ENCODE measurements at places on chromosomes 7 and 10.
A peak's percentile ranks its signal among the peaks of the same experiment; 100 is the strongest.

- DNase-seq = no peak
Observed at GRCh38 chr7:137772748-137773147, 74.0 kb downstream of the DGKI start.

DNA sequence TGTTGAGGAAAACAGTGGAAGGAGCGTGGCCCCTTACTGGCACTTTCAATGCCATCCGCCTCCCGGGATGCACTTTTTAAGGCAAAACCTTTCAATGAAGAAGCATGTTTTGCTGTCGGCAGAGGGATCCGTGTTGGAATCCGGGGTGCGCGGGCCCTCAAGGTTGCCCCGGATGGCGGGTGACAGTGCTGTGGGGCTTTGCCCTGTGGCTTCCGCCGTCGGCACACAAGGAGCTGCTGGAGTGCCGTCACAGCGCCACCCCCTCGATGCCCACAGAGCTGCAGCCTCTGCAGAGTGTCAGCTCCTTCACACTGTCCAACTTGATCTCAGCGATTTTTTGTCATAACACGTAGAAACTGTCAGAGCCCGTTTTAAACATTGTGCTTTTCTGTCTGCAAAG, 59.0 kb downstream of the NKX6-2 start:
- DNase-seq = no peak

- DNase-seq = peak; percentile 69
Observed at GRCh38 chr10:3782451-3783315, 2.3 kb downstream of the KLF6 start.

DNA sequence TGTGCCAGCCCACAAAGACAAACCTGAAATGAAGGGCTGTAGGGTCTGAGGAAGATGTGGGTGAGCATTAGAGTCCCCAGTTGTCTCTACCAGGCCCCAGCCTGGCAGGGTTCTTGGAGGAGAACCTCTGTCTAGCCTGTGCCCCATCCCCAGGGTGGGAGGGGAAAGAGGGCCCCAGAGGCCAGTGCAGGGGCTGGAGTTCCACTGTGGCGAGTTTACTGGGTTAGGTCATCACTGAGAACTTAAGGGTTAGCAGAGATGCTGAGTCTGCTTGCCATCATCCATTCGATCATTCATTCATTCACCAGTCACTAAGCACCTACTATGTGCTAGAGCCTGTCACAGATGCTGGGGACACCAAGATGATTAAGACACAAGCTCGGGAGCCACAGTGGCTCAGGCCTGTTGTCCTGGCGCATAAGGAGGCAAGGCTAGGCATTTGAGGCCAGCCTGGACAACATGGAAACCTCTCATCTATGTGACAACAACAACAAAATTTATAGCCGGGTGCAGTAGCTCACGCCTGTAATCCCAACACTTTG, 2.6 kb downstream of the ANKRD2 start:
- DNase-seq = no peak

DNA sequence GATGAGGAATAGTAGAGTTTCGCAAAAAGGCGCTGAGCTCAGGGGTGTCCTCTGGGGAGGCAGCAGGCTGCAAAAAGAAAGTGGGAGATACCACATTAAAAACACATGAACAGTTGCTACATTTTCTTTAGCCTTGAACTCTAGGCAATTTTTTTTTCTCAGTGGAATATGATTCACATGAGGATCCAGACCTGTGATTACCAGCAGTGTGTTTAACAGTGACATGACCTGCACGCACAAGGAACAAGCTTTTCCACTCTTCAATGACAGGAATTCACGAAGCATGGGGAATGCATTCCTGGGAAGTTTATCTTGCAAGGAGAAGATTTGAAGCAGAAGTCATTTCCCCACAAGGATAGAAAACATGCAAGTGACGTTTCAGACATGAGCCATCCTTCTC, 161.6 kb downstream of the ITGA8 start:
- DNase-seq = no peak

DNA sequence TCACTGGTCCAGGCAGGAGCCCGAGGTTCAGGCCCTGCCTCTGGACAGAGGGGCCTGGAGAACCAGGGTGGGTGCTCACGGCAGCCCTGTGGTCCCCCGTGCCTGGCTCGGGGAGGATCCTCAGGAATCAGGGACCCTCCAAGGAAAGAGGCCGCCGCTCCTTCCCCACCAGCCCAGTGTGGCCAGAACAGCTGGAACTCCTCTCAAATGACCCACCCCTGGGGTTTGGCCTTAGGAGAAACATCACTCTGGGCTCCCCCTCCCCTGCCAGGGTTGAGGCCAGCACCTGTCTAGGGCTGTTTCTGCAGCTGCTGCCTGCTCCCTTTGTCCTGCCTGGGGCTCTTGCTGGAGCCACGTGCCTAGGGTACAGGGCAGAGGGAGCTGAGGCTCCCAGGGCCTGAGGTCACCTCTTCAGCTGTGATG, 161.0 kb downstream of the RNF216 start:
- DNase-seq = no peak

GRCh38 chr7:140646931-140647647, 6.5 kb upstream of the DENND2A start:
- DNase-seq = peak; percentile 48

DNA sequence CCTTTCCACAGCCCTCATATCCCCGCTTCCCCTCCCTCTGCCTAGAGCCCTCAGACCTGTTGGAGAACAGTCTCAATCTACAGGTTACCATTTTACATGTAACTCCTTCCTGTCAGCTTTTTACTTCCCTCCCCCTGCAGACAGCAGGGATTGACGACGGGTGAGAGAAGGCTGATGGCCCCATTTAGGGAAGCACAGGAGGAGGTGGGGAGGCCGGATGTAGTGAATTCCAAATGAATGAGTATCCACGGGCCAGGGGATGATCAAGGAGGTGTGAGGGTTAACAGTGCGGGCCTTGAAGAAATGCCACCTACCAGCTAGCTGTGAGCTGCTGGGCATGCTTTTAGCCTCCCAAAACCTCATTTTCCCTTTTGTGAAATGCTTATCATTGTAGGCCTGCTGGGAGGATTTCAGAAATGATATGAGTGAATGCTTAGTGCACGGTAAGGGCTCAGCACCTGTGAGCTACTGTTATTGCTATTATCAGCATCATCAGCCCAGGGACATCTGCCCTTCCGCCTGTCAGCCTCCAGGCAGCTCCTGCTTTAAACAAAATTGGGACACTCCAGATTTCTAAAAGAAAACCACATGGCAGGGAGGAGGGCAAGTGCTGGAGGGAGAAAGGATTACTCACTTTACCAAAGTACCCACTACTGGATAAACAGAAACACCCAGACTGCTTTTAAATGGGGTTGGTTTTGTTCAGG, 6.5 kb upstream of the NANOS1 start:
- DNase-seq = no peak

GRCh38 chr7:79037001-79037400, 416.5 kb downstream of the MAGI2 start:
- DNase-seq = no peak

GRCh38 chr10:73044378-73045285, 52.0 kb downstream of the P4HA1 start:
- no peak for DNase-seq

- DNase-seq = peak; percentile 32
Observed at GRCh38 chr7:135180122-135180521, 9.6 kb upstream of the CYREN start.

Measured in activated T-cell treated with anti-CD3 and anti-CD28 coated beads, Interleukin-2, amount 50 U/mL, for 48 hours (primary cell).